ENCODE measurements at places on chromosomes 2 and 18.

GRCh38 chr2:216689397-216689796, 6.0 kb downstream of the IGFBP5 start:
- no peak for DNase-seq

- no peak for DNase-seq
Observed at GRCh38 chr2:170236680-170237047, 58.7 kb downstream of the MYO3B start.

GRCh38 chr2:215369181-215369760, 57.4 kb downstream of the ATIC start:
- DNase-seq = no peak

- DNase-seq = no peak
Observed at GRCh38 chr2:222622910-222623309, 33.0 kb downstream of the FARSB start.
